GM23248 (cell line): ENCODE measurements at places on chromosomes 11 and 22.

DNA sequence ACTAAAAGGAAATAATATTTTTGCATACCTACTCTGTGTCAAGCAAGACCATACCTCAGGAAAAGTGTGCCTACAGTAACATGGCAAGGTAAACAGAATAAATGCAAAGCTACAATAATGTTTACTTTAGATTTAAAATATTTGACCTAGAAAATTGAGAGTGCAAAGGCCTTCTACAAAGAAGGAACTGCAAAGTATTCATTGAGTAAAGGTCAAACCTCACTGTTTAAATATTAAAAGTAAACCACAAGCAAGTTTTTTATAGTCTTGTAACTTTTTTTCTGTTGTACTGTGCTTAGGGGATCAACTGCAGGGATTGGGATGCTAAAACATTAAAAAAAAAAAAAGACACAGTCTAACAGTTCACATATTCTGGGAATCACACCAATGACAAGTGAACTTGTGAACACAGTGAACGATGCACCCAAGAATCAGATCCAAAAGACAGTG, 48.8 kb downstream of the CWF19L2 start:
- DNase-seq, result no peak

DNA sequence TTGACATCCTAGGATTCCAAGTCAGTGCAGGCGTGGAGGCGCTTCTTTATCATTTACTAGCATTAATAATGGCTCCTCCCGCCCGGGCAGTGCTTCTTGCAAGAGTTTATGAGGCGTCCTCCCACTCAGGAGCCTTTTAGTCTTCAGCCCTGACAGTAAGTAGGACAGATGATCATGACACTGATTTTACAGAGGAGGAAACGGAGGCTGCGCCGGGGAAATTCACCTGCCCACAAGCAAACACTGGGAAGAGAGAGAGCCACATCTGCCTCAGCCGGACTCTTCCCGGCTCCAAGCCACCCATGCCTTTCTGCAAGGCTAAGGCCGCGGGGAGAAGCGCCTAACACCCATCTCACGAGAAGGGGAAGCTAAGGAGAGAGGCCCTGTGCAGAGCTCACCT, 35.9 kb downstream of the KIAA0930 start:
- no peak for DNase-seq

GRCh38 chr11:134586726-134587125, 174.7 kb upstream of the B3GAT1 start:
- DNase-seq, result no peak

DNA sequence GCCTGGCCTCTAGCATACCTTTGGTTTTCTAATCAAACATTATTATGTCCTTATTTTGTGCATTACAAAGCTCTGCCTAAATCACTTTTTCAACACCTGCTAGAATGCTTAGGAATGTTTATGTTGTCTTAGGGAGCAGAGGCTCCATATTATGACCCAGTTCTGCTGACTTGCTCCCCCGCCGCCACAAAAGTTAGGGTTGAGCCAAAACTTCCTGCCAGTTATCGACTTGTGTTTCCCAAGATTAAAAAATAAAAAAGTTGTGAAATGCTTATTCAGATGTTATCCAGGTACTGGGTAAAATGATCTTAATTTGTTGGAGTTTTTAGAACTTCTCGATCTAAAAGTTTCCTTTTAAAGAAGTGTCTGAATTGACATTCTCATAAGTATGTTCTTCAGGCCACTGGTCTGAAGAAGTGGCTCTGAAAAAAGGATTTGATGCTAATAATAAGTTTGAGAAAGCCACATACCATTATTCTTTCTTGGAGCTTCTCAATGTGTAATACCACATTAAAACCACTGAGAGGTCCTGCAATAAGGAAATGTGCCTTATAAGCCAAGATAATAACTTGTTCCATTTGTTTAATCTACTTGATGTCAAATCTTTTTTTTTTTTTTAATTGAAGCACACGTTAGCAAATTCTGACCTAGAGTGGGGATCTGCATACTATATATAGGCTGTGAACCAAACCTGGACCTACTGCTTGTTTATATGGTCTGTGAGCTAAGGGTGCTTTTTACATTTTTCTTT, 2.2 kb downstream of the RNF185 start:
- peak; percentile 55 for DNase-seq

- no peak for DNase-seq
These were observed 20.2 kb downstream of the RFPL1 start for GRCh38 chr22:29458551-29458950.

- peak; percentile 75 for DNase-seq
These were observed 1.3 kb downstream of the SRRD start for GRCh38 chr22:26485013-26485412.

- no peak for DNase-seq
These were observed 116.6 kb downstream of the NAV2 start for GRCh38 chr11:19829109-19829837.

- peak; percentile 26 for DNase-seq
These were observed 16.6 kb downstream of the RTN4RL2 start for GRCh38 chr11:57476757-57477506.

DNA sequence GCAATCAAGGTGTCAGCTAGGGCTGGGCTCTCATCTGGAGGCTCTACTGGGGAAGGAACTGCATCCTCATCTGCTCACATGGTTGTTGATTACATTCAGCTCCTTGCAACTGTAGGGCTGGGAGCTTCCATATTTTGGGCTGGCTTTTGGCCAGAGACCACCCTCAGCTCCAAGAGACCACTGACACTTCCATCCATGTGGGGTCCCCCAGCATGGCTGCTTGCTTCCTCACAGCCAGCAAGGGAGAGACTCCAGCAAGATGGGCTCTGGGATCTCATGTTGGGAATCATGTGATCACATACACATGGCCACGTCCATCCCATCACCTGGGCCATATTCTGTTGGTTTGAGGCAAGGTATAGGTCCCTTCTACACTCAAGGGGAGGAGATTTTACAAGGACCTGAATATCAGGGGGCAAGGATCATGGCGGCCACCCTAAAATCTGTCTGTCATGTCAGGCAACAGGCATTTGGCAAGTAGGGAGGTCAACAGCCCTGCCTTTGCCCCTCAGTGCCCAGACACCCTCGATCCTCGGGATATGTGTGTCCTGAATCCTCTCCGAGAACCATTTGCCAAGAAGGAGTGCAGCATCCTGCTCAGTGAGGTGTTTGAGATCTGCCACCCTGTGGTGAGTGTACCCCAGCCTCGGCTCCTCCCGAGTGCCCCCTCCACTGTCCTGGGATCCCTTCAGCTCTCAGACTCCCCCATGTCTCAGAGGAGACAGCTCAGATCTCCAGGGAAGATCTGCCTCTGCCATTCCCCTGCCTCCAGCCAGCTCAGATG, 48.7 kb downstream of the OTOG start:
- DNase-seq, result no peak

GRCh38 chr11:20731676-20732215, 62.4 kb downstream of the NELL1 start:
- no peak for DNase-seq

DNA sequence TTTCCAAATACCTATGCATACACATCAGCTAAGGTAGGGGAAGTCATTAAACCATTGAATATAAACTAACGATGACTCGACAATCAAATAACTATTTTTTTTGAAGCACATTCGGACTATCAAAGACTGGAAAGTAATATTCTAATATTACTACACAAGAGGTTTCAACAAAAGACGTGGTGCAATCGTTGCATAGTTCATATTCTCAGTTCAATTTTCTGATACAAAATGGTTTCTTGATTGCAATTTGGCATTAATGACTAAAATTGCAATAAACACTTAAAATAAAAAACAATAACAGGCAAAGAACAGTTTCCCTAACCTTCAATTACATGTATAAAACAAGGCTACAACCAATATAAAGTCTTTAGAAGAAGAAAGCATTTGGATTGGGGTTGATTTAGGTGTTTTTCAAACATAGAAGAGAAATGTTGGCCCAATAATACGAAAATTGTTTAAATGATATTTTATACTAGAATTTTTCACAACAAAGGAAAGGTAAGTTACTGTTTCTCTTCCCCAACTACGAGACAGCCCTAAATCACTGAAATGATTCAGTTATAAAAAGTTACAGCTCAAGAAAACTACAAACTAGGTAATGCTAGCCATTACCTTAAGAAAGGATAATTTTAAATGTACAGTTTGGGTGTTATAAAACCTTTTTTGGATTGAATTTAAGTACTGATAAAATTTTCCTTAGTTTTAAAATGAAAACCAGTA, 17.6 kb downstream of the BLID start:
- DNase-seq, result no peak

DNA sequence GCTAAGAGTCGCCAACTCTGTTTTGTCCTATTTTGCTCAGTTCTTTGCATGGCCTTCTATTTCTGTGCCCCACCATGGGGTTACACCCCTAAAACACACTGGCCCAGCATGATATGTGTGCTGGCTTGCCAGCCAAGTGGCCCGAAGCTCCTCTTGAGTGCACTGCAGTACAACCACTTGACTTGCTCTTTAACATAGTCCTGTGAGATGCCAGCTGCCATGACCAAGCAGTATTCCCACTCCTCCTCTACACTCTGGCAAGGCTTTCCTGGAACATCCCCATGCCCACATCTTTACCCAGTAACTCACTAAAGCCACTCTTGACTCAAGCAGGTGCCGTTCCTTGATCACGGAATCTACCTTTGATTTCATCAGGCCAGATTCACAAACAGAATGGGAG, 102.9 kb upstream of the GAL start:
- no peak for DNase-seq

DNA sequence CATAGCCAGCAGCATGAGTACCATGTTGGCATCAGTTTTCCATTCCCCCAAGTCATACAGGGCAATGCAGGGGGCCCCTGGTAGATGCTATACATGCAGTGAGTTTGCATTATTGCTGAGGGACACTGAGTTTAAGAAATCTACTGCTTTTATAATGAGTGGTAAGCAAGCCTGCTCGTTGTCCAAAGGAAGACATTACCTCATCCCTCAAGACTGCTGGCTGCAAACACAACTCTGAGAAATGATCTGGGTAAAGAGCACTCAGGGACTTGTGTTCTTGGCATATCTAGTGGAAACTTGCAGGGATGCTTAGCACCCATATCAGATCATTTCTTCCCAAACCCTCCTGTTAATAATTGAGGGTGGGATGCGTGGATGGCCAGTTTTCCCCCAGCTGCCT, 77.9 kb downstream of the CWC15 start:
- peak; percentile 68 for DNase-seq

DNA sequence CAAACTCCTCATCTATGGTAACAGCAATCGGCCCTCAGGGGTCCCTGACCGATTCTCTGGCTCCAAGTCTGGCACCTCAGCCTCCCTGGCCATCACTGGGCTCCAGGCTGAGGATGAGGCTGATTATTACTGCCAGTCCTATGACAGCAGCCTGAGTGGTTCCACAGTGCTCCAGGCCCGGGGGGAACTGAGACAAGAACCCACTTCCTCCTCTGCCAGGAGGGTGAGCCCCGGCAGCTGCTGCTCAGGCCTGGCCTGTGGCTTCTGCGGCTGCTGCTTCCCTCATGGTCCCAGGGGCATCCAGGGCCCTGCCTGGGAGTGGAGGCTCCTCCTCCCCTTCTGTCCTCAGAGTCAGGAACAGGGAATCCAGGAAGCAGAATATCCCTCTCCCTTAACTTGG, 98.4 kb downstream of the ZNF280B start:
- no peak for DNase-seq

DNA sequence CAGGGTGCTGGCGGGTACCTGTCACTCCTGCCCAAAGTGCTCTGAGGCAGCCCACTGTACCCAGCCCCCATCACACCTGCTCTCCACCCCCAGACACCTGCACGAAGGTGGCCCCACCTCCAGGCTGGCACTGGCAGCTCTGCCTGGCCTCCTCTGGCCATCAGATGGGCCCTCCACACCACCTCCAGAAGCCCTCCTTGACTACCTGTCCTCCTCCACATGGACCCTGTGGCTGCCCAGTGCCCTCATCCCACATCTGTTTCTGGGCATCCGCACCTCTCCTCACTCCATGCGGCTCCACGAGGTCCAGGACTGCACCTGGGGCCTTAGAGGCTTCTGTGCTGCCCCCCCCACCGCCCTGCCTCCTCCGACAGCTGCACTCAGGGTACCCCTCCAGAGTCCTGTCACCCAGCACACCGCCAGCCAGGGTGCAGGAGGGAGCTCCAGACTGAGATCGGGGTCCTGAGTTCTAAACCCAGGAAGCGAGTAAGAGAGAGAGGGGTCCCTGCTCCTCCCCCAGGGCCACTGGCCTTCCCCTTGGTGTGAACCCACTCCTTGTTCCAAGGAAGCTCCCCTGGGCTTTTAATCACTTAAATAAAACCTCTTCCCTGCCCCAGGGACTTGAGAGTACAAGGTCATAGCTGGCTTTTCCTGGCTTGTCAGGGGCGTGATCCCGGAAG, 1.7 kb downstream of the CTSD start:
- DNase-seq, result peak; percentile 42

GRCh38 chr11:119747868-119748660, 19.1 kb upstream of the NECTIN1 start:
- no peak for DNase-seq

DNA sequence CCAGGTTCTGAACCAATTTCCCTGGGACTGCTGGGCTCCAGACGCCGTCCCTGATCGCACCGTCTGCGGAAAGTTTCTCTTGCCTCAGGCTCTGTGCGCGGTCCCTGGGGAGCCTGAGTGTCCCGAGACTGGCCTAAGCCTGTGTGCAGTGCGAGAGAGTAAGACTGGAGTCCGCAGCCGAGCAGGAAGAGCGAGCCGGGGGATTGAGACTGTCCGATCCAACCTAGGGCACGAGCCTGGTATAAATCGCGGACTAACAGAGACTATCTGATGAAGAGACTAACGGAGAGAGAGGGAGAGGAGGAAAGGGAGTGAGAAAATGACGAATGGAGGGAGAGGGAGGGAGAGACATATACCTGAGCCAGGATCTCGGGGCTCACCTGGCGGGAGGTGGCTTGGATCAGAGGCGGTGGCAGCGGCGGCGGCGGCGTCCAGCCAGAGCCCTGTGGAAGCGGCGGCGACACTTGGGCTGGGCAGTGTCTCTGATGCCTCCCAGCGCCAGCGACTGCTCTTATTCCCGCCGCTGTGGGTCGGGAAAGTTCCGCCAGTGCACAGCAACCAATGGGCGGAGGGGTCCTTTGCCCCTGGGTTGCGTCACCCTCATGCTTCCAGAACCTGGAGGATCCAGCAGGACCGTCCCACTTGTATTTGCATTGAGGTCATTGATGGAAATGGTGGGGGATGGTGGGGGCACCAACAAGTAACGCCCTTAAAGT, at the start of gene CALCA:
TSS of gene CALCA (minus strand) at position 487 of the 716 bp plus-strand sequence. CDS start 1,159 bp downstream, outside the sequence.
- peak; percentile 21 for DNase-seq

GRCh38 chr11:64729851-64730382, 6.9 kb upstream of the NRXN2 start:
- peak; percentile 35 for DNase-seq

DNA sequence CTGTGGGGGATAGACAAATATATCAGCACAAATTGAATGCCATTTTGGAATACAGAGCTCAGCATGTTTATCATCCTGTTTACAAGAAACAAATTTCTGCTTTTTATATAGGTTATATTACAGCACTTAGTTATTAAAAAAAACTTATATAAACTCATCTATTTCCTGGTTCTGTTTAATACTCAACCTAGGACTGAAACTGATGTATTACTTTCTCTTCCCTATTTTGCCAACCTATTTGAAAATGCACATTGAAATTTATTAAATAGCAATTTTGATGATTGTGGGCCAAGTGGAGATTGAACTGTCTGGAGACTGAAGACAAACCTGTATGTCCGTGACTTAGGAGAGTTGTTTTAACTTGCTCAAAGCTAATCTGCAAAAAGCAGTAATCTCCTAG, 288.3 kb upstream of the ANO3 start:
- DNase-seq, result no peak

GRCh38 chr22:29626497-29627195, 23.2 kb downstream of the NF2 start:
- peak; percentile 98 for DNase-seq
